EH (cell line): ENCODE measurements at places on chromosomes 7 and 10.

GRCh38 chr7:143936087-143937009 is 1.3 kb downstream of the OR2F2 start:
- DNase-seq = peak; percentile 87

DNA sequence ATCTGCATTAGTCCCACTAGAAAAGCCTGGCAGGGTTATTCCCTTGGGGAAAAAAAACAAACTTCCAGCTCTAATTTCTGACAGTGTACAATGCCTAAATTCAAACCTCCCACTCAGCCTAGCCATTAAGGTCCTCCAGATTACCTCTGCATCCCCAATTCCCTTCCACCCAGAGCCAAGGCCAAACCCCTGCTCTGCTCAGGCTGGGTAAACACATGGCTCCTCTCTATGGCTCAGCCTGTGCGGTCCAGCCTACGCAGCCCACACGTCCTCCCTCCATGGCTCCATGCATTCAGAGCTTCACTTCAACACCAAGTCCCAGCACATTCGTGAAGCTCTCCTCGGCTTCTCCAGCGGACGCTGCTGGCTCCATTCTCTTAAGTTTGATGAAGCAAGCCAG is 5.2 kb downstream of the DLG5 start:
- DNase-seq = no peak

- no peak for DNase-seq
These were observed 88.6 kb downstream of the INPP5A start for GRCh38 chr10:132626019-132626760.

- DNase-seq = no peak
These were observed 6.1 kb upstream of the GUSB start for GRCh38 chr7:65988084-65988483.

GRCh38 chr7:112063974-112064373 is 142.2 kb downstream of the DOCK4 start:
- no peak for DNase-seq

GRCh38 chr10:26737730-26738129 is 40.2 kb downstream of the PDSS1 start:
- no peak for DNase-seq

DNA sequence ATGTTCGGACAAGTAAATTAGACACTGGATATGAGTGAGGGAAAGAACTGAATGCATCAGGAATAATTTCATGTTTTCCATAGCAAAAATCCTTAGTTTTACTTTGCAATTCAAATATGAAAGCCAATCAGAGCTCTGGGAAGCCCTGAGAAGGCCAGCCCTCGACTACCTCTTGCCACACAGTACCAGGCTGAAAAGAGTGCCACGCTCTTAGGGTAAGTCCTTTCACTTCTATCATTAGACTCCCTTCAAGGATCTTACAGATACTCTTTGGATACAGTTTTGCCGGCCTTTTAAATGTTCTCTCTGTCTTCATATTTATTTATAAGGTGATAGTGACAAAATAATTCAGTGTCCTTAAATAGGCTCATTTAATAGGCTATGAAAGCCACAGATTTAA is 1.9 kb downstream of the COBL start:
- DNase-seq = no peak

DNA sequence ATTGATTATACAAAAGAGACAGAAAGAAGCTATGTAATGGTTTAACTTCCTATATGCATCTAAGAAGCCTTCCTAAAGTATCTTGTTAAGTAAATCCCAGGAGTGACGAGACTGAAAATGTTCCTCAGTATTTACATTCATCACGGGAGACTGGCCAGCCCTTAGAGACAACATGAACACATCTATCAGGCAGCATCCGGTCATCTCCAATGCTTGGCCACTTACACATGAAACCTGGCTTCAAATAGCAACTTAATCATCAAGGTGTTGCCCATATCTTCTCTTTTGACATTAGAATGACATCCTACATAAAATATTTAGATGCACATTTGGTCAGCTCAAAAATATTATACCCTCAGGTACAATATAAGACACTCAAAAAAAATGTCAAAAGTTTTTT is 33.8 kb downstream of the ERCC6 start:
- no peak for DNase-seq

GRCh38 chr7:137618748-137619147 is 228.0 kb downstream of the DGKI start:
- no peak for DNase-seq
